Glomerular endothelial cell (primary cell): ENCODE measurements at places on chromosomes 7 and 10. TPM values are rescaled to one million over a fixed set of nuclear protein-coding genes. Genes with fewer than 3 reads are reported as not detected.

Gene SLC13A4
- not detected in 2 replicates for total RNA-seq

Gene NPFFR1
- not detected in 2 replicates for total RNA-seq

Gene SLC26A3
- total RNA-seq = not detected in 2 replicates

Gene OPN1SW
- not detected in 2 replicates for total RNA-seq

Gene HGF
- 0.58 and 2.0 TPM in 2 replicates for total RNA-seq

Gene CYP2W1
- not detected in 2 replicates for total RNA-seq

Gene PLPP4
- 3.9 and 11.1 TPM in 2 replicates for total RNA-seq

Gene ARHGAP22
- 64.5 and 65.8 TPM in 2 replicates for total RNA-seq

Gene FLNC
- total RNA-seq = 131 and 170 TPM in 2 replicates

Gene TMEM196
- not detected in 2 replicates for total RNA-seq

Gene CLDN4
- total RNA-seq = 0.93 and 9.4 TPM in 2 replicates

Gene TFAM
- total RNA-seq = 12.7 and 22.6 TPM in 2 replicates

Gene LRWD1
- 17.1 and 23.5 TPM in 2 replicates for total RNA-seq

Gene VGF
- total RNA-seq = 0.92 TPM in 1 of 2 replicates, not detected in the other

Gene ERVW-1
- not detected in 2 replicates for total RNA-seq

Gene STEAP2
- 0.05 and 0.70 TPM in 2 replicates for total RNA-seq

Gene ZNF800
- 14.4 and 34.4 TPM in 2 replicates for total RNA-seq

Gene MKX
- 0.19 TPM in 1 of 2 replicates, not detected in the other for total RNA-seq

Gene ZC3HAV1L
- 28.7 and 50.2 TPM in 2 replicates for total RNA-seq

Gene AVPI1
- total RNA-seq = 2.4 and 3.0 TPM in 2 replicates

Gene GPNMB
- 1.6 and 3.3 TPM in 2 replicates for total RNA-seq

Gene WIPF3
- not detected in 2 replicates for total RNA-seq

Gene ADAM12
- 5.6 and 15.4 TPM in 2 replicates for total RNA-seq

Gene SHTN1
- total RNA-seq = 10.2 and 16.8 TPM in 2 replicates

Gene ADAMTS14
- total RNA-seq = 2.9 and 3.4 TPM in 2 replicates
